ENCODE measurements at places on chromosomes 12 and 14.

GRCh38 chr14:36975834-36976233 is 196.6 kb downstream of the SLC25A21 start:
- no peak for DNase-seq

DNA sequence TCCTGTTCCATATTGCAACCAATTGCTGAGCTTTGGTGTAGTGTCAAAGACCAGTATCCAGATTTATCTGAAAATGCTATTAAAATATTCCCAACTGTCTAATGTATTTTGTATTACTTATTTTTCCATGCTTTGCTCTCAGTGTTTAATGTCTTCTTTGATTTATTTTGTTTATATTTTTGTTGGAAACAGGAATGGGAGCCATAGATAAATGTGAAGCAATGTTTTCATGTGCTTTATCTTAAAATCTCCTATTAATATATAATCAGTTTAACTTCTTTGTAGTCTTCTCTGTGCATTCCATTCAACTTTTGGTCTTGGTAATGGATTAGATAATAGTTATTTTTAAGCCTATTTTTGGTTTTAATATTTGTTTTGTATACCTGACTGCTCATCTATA is 8.8 kb downstream of the RAP1B start:
- no peak for DNase-seq

- no peak for DNase-seq
Measured at GRCh38 chr12:123506059-123506842, 27.3 kb downstream of the RILPL1 start.

- DNase-seq: no peak
Measured at GRCh38 chr14:94598816-94599655, 13.2 kb upstream of the SERPINA3 start.

DNA sequence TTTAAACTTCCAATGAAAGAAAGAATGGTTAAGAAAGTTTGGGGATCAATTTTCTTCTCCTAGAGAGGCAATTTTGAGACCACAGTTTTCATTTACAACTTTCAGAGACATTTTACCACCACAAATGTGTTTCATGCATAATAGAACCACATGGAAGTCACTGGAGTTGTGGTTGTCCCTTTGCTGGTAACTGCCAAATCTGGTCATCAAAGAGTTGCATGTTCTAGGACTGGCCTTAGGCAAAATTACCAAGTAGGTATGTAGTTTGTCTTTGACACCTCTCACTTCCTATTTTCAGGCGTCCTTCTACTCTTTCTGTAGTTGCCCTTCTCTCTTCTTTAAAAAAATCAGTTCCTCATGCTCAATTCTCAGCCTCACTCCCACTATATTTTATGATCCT is 54.3 kb upstream of the TMX1 start:
- DNase-seq: no peak

- no peak for DNase-seq
Measured at GRCh38 chr12:91023326-91024004, 18.7 kb upstream of the EPYC start.
